T-helper 2 cell (primary cell): ENCODE measurements at places on chromosomes 3 and 15.

DNA sequence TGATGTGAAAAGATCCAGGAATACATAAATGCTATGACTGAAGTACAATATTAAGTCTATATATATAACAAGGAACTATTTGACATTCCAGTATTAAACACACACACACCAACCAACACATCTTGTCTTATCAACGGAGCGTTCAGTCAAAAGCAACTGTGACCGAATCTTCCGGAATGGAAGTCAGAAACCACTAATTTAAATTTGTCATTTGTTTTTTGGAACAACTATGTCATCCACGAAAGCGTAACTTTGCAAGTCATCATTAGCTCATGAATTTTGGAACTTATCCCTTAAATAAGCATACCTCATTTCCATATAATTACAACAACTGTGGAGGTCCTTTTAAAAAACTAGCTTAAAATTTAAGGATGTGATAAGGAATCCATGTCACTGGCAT is 5.0 kb downstream of the ZNF385D start:
- DNase-seq, result no peak

DNA sequence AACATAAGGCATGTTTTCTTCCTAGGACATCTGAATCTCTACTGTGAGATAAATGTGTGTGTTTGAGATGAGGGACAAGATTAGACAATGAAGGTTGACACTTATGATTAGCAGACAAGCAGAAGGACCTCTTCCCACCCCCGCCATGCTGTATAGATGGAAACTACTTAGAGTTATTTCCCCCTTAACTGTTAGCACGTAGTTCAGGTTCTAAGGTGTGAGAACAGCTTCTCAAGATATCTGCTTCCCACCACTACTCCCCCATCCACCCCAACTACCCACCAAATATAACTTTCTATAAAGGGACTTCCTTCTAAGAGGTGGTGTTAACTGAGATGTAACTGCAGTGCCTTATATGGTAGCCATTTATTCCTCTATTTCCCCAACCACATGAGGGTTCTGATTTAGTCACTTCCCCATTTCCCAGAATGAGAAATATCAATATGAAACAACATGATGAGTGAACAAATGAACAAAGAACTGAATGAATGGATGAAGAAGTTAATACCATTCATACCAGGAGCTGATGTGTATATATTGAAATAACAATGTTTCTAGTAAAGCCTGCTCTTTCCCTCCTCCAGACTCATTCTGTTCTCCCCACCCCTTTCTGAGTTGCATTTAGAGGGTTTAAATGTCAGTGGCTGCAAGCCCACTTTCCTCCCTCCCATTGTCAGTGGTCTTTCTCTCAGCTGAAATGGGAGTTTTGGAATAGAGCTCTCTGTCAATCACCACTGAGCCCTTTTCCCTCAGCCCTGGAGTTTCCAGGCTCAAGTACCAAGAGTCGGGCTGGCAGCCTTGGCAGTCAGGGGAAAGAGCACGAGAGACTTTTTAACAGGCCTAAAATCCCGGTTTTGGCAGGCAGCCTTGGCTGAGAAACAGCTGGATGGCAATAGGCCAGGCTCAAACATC is 7.7 kb upstream of the RFTN1 start:
- DNase-seq, result no peak

DNA sequence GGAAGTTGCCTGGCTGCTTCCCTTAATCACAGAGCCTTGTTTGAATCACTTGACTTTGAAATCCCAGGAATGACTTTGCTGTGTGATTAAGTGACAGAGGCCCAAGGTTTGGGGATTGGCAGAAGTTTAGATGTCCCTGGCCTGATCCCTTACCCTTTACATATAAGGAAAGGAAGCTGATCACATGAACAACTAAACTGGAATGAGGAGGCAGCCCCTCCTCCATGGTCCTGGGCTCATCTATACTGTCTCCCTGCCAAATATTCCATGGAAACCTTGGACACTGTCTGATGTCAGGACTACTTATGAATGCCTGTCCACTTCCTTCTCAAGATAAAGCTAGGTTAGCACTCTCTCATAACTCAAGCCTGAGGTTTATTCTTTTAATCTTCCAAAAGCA is 181.3 kb upstream of the CTDSPL start:
- DNase-seq, result no peak

- no peak for DNase-seq
Measured at GRCh38 chr15:94098921-94099573, 132.3 kb upstream of the MCTP2 start.

GRCh38 chr3:104992676-104993075 is 374.0 kb upstream of the ALCAM start:
- no peak for DNase-seq

- no peak for DNase-seq
Measured at GRCh38 chr15:29870495-29871151, 48.4 kb upstream of the TJP1 start.

DNA sequence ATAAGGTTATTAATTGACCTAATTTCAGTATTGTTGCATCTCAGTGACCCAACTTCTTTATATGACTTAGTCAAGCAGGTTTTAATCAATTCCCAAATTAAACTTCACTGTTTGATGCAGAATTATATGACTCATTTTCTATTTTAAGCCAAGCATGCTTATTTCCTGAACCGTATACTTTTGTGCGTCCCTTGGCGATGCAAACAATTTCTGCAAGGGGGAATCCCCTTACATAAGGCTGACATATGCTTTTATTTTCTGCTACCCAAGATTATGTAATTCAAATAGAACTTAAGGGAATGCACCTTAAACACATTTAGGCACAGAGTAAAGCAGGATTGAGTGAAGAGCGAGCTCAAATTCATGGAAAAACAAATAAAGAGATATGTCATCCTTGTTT is 303.9 kb downstream of the PDCD6IP start:
- no peak for DNase-seq

- no peak for DNase-seq
Measured at GRCh38 chr3:42440924-42441323, 30.5 kb upstream of the LYZL4 start.

- no peak for DNase-seq
Measured at GRCh38 chr3:9208605-9209152, 40.8 kb downstream of the SRGAP3 start.

- DNase-seq, result no peak
Measured at GRCh38 chr3:10351013-10351735, 30.3 kb upstream of the SEC13 start.

- no peak for DNase-seq
Measured at GRCh38 chr3:20288050-20288449, 102.0 kb upstream of the SGO1 start.

- no peak for DNase-seq
Measured at GRCh38 chr3:54347060-54347459, 224.7 kb downstream of the CACNA2D3 start.

- DNase-seq, result no peak
Measured at GRCh38 chr3:23776352-23776891, 29.3 kb upstream of the UBE2E1 start.

GRCh38 chr3:23669541-23670255 is 136.1 kb upstream of the UBE2E1 start:
- DNase-seq, result no peak

DNA sequence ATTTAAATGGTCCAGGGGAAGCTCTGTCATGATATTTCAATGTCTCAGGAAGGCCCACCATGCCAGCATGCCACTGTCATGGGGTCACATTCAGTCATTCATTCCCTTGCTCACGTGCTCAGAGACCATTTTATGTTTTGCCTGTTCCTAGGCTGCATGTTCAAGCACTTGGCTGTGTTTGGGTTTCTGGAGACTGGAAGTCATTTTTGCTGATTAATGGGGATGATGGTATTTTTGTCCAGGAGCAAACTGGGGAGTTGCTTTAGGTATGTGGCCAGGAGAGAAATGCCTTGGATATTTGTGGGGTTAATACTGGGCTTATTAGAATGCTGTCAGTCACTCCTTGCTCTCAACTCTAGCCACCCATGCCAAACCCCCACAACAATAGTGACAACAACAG is 303.5 kb downstream of the PTPRG start:
- DNase-seq, result no peak

DNA sequence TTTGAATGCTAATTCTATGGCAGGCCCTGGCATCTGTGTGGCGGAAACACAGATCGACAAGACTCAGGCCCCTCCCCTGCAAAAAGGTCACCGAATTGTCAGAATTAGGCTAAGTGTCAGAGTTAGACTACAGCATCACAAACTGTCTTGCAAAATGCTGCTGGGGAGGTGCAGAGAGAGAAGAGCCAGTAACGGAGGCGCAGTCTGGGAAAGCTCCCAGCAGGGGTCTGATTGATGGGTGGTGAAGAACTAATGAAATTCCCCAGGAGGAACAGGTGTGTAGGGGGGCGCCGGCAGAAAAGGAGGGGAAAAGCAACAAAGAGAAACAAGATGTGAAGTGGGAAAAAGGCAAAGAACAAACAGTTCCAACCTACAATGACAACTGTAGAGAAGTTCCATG is 72.7 kb upstream of the TAMM41 start:
- DNase-seq, result no peak

GRCh38 chr15:40340038-40340739 is 550 bp downstream of the CCDC9B start:
- no peak for DNase-seq
